ENCODE measurements at places on chromosomes 13 and 19. TPM values are rescaled to one million over a fixed set of nuclear protein-coding genes. Genes with fewer than 3 reads are reported as not detected.

The CEACAM3 gene
- not detected for total RNA-seq

The KCNRG gene
- 6.7 TPM for total RNA-seq

The GPR12 gene
- total RNA-seq: not detected

The FLT3LG gene
- total RNA-seq: 1.9 TPM

The LGALS7B gene
- 0.39 TPM for total RNA-seq

The ZNF730 gene
- total RNA-seq: 1.3 TPM

The KLK5 gene
- total RNA-seq: not detected
